ENCODE measurements at places on chromosomes 11 and 22.
A peak's percentile ranks its signal among the peaks of the same experiment; 100 is the strongest.

- no peak for DNase-seq
Measured at GRCh38 chr22:25030636-25031035, 78.1 kb downstream of the KIAA1671 start.

GRCh38 chr11:47850337-47850736, 2.2 kb upstream of the NUP160 start:
- no peak for DNase-seq

- no peak for DNase-seq
Measured at GRCh38 chr11:40597546-40598113, 861.8 kb downstream of the LRRC4C start.

GRCh38 chr11:36238036-36238631, 51.1 kb downstream of the COMMD9 start:
- DNase-seq, result no peak

DNA sequence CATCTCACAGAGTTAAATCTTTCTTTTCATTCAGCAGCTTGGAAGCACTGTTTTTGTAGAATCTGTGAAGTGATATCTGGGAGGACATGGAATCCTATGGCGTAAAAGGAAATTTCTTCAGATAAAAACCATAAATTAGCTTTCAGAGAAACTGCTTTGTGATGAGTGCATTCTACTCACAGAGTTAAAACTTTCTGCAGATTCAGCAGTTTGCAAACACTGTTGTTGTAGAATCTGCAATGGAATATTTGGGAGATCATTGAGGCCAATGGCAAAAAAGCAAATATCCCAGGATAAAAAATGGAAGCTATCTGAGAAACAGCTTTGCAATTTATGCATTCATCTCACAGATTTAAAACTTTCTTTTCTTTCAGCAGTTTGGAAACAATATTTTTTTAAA, 180.6 kb downstream of the OR4A47 start:
- no peak for DNase-seq

DNA sequence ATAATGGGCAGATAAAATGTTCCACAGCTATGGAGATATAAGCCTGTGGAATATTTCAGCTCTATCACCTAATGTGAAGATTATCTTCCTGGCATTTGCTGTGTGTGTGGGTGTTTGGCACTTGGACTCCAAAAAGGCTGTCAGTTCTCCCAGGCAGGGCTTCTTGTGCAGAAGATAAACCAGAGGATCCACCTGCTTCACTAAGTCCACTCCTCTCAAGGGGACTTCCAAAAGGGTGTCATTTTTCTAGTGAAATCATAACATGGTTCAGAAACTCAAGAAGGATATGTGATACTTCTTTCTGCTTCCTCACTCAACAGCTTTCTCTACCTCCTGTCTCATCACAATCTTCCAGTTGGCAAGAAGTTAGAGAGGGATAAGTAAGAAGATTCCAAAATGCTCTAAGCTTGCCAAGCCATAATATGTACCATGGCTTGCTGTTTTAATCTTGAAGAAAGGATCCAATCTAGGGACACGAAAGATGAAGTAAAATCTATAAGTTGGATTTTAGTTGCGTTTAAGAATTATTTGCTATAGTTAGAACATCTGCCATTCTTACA, 206.2 kb upstream of the MTMR2 start:
- no peak for DNase-seq

GRCh38 chr11:46248289-46249102, 29.0 kb upstream of the CREB3L1 start:
- no peak for DNase-seq

DNA sequence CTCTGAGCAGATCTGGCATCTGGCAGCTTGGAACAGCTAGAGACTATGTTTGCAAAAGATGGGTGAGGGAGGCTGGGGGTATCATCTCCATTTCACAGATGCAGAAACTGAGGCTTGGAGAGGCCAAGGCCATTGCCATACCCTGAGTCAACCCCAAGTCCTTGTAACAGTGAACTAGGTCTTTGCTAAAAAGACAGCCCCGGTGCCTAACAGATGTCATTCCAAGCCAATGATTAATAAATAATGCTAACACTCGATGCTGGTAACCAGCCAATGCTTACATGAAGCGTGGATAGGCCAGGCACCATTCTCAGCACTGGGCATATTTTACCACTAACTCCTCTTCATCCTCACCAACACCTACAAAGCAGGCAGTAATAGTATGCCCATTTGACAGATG, 164.0 kb downstream of the MN1 start:
- DNase-seq, result no peak

DNA sequence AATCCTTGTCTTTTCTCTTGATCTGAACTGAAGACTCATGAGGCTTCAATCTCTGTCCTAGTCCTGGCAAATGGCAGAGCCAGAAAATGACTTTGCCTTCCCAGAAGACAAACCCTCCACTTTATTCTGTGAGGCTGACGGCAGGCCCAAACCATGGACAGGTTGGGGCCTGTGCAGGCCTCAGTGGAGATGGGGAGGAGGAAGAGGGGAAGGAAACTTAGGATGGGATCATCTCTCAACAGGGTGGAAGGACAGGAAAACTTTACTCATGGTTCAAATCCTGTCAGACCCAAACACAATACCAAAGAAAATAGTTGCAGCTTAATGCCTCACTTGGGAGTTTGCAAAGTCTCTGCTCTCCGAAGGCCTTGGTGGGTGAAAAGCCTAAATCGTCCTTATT, 9.8 kb downstream of the RPL27A start:
- DNase-seq, result no peak

- no peak for DNase-seq
Measured at GRCh38 chr11:6833356-6833755, 12.1 kb upstream of the OR10A5 start.

- DNase-seq, result no peak
Measured at GRCh38 chr22:32644252-32645100, 157.0 kb upstream of the TIMP3 start.

DNA sequence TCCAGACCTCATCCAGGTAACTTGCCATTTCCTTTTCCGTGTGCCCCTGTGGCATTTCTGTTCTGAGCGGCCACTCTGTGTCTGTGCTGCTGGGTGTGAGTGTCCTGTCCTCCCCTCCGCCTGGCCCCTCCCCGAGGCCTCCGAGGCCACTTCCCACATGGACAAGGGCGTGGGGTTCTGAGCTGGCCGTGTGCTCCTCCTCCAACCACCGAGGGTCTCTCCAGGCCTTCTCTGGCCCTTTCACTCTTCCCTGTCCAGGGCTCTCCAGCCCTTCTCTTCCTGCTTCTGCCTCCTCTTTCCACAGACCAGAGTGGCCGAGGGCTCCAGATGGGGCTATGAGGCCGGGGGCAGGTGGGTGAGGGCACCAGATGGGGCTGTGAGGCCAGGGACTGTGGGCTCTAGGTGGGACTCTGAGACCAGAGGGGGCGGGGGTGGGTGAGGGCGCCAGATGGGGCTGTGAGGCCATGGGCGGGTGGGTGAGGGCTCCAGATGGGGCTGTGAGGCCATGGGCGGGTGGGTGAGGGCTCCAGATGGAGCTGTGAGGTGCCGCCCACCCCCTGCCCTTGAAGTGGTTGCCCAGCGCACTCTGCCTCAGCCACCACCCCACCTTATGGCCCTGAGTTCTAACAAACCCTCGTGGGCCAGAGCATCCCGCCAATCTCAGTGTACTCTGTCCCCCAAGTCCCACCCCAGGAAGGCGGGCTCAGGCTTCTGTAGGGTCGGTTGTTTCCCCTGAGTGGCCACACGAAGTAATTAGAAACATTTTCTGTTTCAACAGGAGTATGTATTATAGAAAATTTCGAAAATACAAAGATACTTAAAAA, 24.1 kb downstream of the PTDSS2 start:
- no peak for DNase-seq

DNA sequence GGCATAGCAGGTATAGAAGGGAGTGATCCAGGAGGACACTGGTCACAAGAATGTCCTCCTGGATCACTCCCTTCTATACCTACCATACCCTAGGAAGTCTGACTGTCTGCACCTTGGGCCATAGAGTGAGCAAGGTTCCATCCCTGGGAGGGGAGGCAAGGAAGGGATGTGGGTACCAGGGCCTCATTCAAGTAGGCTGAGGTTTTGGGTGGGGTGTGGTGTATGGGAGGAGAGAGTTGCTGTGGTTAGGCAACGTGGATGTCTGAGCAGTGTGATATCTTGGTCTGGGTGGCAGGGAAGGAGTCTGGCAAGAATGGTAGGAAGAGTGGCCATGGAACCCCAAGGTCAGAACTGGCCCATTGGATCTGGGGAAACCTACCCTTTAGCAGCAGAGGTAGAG, 13.2 kb downstream of the PPFIBP2 start:
- DNase-seq, result no peak

- DNase-seq, result no peak
Measured at GRCh38 chr11:83681031-83681781, 395.0 kb upstream of the CCDC90B start.

- peak; percentile 95 for DNase-seq
Measured at GRCh38 chr22:25754527-25755202, 12.7 kb downstream of the MYO18B start.

DNA sequence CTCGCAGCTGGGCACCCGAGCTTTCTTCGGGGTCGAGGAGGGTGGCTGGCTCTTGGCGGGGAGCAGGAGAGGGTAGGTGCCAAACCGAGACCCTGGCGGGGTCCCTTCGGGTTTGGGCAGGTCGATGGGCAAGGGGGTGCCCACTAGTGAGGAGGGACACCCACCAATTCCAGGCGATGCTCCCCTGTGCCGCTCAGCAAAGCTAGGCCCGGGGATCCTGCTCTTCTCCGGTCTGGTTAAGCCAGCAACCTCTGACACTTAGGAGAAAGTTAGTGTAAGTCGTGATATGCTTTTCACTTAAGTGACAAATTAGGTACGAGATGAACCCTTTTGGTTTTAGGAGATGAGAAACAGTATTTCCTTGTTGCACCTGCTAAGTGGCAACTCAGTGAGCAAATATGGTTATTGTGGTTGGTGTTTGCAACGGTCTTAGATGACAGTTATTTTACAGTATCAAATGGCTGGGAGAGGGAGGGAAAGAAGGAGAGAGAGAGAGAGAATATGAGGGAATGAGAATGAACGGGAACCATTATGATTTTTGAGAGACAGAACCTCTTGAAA, 565 bp downstream of the NUCB2 start:
- no peak for DNase-seq

DNA sequence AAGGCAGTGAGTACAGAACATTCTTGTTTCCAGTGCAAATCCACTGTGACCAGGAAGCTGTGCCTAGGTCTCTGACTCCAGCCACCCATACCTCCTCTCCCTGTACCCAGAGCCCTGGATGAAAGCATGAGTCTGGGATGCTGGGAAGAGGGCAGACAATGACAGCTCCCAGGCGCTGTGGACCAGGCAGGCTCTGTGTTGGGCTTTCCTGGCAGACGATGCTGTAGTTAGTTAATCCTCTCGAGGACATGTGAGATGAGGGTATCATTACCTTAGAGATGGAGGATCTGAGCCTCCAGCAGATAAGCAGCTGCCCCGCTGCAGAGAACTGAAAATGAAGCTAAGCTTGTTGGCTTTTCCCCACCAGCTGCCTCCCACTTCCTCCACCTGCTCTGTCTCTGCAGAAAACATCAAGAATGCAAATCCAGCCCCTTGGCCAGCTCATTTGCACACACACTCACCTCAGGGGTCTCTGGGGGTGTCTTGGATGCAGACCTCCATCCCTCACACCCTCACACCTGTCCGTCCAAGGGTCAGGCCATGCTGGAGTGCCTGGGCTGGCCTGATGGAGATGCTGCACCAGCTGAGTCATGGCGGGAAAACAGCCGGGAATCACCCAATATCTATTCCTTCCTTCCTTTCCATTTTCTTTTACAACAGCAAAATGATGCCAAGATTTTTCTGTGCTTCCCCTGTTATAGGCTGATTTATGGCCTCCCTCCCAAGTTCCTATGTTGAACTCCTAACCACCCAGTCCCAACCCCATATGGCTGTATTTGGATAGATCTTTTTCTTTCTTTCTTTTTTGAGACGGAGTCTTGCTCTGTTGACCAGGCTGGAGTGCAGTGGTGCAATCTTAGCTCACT, 94.9 kb upstream of the SEPTIN5 start:
- no peak for DNase-seq

GRCh38 chr22:48535868-48536540, 1291.7 kb downstream of the BRD1 start:
- DNase-seq, result no peak

DNA sequence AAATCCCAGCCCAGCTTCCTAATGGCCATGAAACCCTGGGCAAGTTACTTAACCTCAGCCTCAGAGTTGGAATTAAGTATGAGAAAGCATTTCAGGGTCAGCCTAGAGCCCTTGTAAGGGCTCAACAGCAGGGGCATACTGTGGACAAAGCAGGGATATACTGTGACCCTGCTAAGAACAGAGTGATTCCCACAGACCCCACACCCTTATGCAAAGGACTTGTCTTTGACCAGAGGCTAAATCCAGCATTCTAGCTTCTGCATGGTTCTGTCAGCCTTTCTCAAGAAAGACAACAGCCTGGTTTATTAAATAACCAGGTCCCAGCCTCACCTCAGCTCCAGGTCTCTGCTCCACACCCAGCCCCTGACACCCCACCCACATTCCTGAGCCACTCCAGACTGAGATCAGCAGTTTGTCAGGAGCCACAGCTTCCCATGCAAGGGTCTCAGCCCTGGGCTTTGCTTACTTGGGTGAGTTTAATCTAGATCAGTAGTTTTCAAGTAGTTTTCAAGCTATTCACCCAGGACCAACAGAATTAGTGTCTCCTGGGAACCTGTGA, 69.2 kb downstream of the GALNT18 start:
- no peak for DNase-seq

- DNase-seq, result no peak
Measured at GRCh38 chr11:119924017-119924416, 195.0 kb upstream of the NECTIN1 start.

GRCh38 chr11:117292616-117293015, 1.5 kb downstream of the BACE1-AS start:
- DNase-seq, result no peak

GRCh38 chr22:49398646-49399045, 429.0 kb downstream of the BRD1 start:
- DNase-seq, result peak; percentile 19

- DNase-seq, result no peak
Measured at GRCh38 chr11:13939961-13940906, 22.3 kb upstream of the SPON1 start.

DNA sequence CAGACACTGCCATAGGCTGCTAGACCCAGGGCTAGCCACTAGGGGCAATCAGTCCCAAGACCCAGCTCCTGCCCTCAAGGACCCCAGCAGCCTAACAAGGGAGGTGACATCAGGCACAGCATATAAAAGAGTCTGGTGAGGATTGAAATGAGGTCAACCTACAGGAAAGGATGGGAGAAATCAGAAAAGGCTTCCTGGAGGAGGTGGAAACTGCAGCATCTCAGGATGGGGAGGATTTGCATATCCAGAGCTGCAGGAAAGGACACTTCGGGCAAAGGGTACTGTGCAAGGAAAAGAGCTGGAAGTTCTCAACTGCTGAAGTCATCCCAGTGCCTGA, 2.9 kb upstream of the ARFGAP2 start:
- no peak for DNase-seq

GRCh38 chr11:128688896-128689546, 4.9 kb upstream of the FLI1 start:
- no peak for DNase-seq

GRCh38 chr11:31995525-31996094, 95.3 kb upstream of the RCN1 start:
- no peak for DNase-seq

All from cardiac septum (tissue), 1 donor.